Bronchial smooth muscle cell (primary cell): ENCODE measurements at places on chromosomes 2 and 18. TPM values are rescaled to one million over a fixed set of nuclear protein-coding genes. Genes with fewer than 3 reads are reported as not detected.

The ARMC9 gene
- 42.7 and 85.1 TPM in 2 replicates for total RNA-seq

The TDRD15 gene
- total RNA-seq = not detected in 2 replicates

The TCF7L1 gene
- total RNA-seq = 1.5 and 2.4 TPM in 2 replicates

The CFAP53 gene
- 0.47 and 0.77 TPM in 2 replicates for total RNA-seq

The FBLN7 gene
- 0.09 and 0.47 TPM in 2 replicates for total RNA-seq

The PDCD1 gene
- total RNA-seq = not detected in 2 replicates

The FNDC4 gene
- total RNA-seq = 15.2 and 19.4 TPM in 2 replicates

The BCL11A gene
- total RNA-seq = under 0.01 and 0.17 TPM in 2 replicates

The LRP1B gene
- total RNA-seq = under 0.01 TPM in 1 of 2 replicates, not detected in the other

The CPSF3 gene
- 41.3 and 43.8 TPM in 2 replicates for total RNA-seq

The INPP1 gene
- 10.0 and 11.2 TPM in 2 replicates for total RNA-seq

The IL36B gene
- not detected in 2 replicates for total RNA-seq

The LCT gene
- under 0.01 and 0.09 TPM in 2 replicates for total RNA-seq

The ZNF24 gene
- total RNA-seq = 15.5 and 22.5 TPM in 2 replicates

The SERPINB11 gene
- not detected in 2 replicates for total RNA-seq

The FAM110C gene
- total RNA-seq = not detected in 2 replicates

The GAREM2 gene
- total RNA-seq = 0.26 and 0.47 TPM in 2 replicates

The PLGLB2 gene
- total RNA-seq = 0.63 and 0.77 TPM in 2 replicates

The RPIA gene
- 4.4 and 4.9 TPM in 2 replicates for total RNA-seq

The HOXD12 gene
- total RNA-seq = not detected in 2 replicates

The CCDC74A gene
- 7.9 and 9.3 TPM in 2 replicates for total RNA-seq

The MARCHF4 gene
- total RNA-seq = under 0.01 and 0.32 TPM in 2 replicates

The SIX3 gene
- not detected in 2 replicates for total RNA-seq

The CXCR1 gene
- total RNA-seq = not detected in 2 replicates

The C2orf80 gene
- not detected in 2 replicates for total RNA-seq

The PSME4 gene
- total RNA-seq = 11.8 and 21.1 TPM in 2 replicates

The FOXI3 gene
- not detected in 2 replicates for total RNA-seq

The TTN gene
- under 0.01 and 0.47 TPM in 2 replicates for total RNA-seq

The CFAP65 gene
- under 0.01 TPM in 1 of 2 replicates, not detected in the other for total RNA-seq

The CACNB4 gene
- 0.95 and 1.3 TPM in 2 replicates for total RNA-seq
